ENCODE measurements at places on chromosomes 2 and 18.
A peak's percentile ranks its signal among the peaks of the same experiment; 100 is the strongest.

DNA sequence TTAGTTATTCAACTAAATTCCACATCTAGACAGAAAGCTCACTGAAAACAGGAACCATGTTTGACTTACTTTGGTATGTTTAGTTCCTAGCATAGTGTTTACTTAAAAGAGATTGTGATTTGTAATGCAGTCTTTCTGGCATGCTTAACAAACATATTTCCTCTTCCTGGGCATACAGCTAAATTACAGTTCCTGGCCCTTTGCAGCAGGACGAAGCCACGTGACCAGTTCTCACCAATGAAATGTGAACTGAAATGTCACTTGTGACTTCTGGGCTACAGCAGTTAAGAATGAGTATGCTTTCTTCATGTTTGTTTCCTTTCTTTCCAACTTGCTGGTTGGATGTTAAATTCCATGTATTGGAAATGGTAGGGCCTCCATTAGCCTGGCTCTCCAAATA is 330.5 kb downstream of the FIGN start:
- DNase-seq, result no peak

GRCh38 chr2:20235655-20236305 is 10.8 kb upstream of the SDC1 start:
- no peak for DNase-seq

DNA sequence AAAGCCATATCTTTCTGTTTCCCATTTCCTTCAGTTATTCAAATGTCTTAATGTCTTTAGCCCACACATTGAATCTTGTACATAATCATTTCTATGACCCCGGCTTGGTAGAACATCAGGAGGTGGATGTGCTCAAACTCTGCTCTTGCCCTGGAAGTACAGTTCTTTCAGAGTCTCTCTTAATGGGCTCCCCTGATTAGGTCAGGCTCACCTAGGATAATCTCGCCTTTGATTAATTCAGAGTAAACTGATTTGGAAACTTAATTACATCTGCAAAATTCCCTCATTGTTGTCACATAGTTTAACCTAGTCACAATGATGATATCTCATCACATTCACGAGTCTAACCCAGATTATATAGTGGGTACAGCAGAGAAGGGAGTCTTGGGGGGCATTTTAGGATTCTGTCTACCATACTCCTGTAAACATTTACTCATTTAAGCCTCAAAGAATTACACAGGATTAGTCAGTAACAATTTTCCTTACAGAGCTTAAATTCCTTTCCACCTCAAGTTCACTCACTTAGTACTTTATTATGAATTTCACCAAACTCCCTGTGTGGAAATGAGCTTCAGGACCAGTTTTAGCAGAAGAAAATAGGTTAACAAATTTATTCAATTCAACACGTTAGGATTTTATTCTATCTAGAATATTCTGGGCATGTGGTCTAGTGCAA is 135.5 kb downstream of the FHOD3 start:
- DNase-seq, result no peak

GRCh38 chr18:52342456-52342855 is 2.5 kb downstream of the DCC start:
- DNase-seq, result no peak

- DNase-seq, result no peak
These were observed 508.2 kb downstream of the TNS1 start for GRCh38 chr2:217494557-217494956.

- DNase-seq, result no peak
These were observed 214.7 kb downstream of the KCNH7 start for GRCh38 chr2:162623888-162624287.

GRCh38 chr2:120637847-120638246 is 97.8 kb upstream of the GLI2 start:
- DNase-seq, result no peak

- no peak for DNase-seq
These were observed 130.5 kb downstream of the PXDN start for GRCh38 chr2:1613731-1614354.

DNA sequence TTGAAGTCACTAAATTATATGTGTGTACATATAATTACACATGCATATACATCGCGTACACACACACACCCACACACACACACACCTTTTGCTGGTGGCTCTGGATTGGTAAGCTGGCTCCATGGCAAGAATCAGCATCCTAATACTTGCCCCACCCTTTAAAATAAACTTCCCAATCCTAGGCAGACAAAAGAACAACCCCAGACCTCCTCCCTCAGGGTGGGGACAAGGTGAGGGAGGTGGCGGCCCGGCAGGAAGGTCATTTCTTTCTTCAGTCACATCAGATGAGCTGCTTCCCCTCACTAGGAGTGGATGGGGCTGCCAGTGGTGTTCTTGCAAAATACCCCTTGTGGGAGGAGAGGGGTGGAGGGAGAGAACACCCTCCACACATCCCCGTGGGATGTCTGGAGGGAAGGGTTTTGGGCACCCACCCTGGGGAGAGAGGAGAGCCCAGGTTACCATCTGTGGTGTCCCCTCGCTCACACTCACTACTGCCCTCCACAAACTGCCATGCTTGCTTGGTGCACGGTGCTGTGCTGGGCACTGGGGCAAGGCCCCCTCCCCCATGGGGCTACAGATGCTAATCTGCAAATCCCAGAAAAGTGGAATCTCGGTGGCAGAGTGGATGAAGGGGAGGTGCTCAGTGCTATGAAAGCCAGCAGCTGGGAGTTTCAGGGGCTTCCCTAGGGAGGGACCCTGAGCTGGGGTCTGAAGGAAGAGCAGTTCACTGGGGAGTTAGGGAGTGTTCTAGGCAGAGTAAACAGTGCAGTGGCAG is 64.0 kb downstream of the ODC1 start:
- DNase-seq, result no peak

- DNase-seq, result no peak
These were observed 62.2 kb downstream of the HAUS1 start for GRCh38 chr18:46166261-46166970.

- no peak for DNase-seq
These were observed 19.3 kb downstream of the GALM start for GRCh38 chr2:38685116-38685735.

DNA sequence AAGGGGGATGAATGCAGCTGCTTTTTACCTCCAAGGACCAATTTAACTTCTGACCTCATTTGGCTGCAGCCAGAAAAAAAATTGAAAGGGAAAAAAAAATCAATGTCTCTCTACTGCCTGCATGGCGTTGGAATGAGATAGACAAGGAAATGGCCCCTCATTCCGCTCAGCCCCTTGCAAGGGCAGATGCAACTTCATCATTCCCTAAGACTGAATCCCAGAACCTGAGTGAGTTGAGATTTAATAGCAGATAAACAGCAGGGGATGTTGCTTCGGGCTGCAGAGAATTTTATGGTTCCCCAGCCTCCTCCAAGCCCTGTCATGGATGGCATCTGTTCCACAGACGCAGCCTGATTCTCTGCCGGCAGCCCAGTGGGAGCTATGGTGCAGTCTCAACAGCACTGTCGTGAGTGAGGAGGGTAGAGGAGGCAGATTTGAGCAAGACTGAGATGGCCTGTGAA is 49.0 kb downstream of the CAPN13 start:
- DNase-seq, result no peak

DNA sequence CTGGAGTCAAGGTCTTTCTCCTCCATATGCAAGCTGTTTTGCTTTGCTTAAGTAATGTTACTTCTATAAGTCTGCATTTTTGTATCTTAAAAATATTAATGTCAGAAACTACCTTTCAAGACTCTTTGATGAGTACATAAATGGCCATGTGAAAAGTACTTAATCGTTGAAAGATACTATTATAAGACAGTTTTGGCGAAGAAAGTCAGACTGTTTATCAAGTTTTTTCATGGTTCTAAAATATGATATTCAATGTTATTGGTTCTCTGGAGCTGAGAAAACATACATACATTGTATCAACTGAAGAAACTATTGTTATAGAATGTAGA is 25.1 kb downstream of the FBXO48 start:
- DNase-seq, result no peak

DNA sequence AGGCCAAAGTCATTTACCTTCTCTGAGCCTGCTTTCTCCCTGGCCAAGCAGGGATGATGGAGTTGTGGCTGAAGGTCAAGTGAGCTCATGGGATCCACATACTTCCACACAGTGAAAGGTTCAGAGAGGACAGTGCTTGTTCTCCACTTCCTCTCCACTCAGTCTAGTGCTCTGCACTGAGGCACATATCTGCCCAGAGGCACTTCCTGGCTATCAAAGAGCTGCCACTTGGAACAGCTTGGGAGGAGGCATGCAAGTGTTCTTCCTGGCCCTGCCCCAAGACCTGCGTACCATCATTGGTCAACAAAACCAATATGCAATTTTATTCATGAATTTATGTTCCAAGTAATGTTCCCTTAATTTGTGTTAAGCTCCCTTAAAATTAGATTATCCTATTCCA is 71.9 kb downstream of the RNF152 start:
- no peak for DNase-seq

- DNase-seq, result no peak
These were observed 98.5 kb upstream of the KCTD1 start for GRCh38 chr18:26646901-26647300.

GRCh38 chr2:33839791-33840190 is 240.7 kb upstream of the FAM98A start:
- DNase-seq, result no peak

DNA sequence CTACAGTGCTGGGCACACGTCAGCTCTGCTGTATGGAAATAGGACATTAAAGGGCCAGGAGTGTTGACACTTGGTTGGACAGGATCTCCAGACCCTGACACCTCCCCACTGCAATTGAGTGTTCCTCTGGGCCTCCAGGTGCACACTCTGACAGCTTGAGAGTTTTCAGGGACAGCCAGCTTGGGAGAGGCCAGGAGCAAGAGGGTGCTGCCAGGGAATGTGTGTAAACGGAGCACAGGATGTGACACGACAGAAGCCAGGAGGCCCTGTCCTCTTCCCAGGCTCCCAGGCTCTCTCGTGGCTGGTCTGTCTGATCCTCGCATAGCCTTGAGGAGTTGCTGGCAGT is 318.1 kb upstream of the HS6ST1 start:
- no peak for DNase-seq

GRCh38 chr2:214079032-214079431 is 331.8 kb upstream of the VWC2L start:
- no peak for DNase-seq

DNA sequence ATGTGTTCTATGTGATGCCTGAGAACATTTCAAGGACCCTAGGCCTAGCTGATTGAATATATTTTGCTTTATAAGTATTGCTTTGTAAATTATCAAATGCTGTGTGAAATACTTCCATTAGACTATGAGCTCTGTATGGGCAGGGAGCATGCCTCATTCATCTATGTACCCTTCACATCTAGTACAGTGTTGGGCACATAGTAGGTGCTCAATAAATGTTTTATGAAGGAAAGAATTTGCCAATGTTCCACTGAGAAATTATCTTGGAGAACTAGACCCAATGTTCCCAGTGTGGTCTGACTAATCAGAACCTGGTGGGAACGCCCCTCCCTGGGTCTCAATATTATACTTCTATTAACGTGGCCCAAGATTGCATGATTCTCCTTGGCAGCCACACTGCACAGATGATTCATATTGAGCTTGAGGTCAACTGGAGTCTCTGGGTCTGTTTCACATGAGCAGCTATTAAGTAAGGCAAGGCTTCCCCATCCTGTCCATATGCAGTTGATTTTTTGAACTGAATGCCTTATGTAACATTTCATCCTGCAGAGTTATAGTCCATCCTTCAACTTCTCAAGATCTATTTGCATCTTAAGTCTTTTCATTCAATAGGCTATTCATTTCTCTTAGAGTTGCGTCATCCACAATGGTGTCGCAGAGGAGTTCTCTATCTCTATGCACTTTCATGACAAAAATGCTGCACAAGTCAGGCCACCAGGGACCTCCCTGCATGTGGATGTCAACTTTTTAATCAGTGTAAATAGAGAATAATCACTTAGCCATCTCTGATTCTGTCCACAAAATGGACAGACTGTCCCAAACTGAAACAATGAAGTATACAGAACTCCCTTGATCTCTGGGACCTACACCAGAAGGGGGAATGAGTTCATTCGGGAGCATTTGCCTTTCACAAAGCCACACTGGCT is 257.6 kb downstream of the CYP26B1 start:
- DNase-seq, result no peak

- DNase-seq, result peak; percentile 48
These were observed 38.5 kb downstream of the LPIN1 start for GRCh38 chr2:11784747-11785610.

- DNase-seq, result no peak
These were observed 126.4 kb downstream of the MAIP1 start for GRCh38 chr2:200081811-200082210.

DNA sequence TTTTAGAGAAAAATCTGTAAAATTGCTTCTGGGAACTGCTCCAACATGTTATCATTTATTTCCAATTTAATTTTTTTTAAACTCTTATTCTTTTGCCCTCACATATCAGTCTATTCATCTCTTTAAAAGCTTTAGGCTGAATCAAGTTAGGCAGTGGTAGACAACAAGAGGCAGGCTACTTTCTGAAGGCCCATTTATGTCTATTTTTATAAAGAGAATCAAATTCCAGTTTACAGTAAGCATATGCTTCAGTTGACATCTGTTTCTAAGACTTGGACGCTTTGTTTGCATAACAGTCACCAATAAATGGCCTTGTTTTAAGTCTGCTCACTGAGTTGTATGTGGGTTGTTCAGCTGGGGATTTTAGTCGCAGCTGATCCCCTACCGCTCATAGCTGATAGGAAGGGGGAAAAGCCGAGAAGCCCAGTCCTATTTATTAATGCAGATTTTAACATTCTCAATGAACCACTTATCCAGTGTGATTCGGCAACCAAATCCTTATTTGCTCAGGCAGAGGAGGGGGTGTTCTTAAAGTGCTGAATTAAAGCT is 260.4 kb upstream of the SIX3 start:
- no peak for DNase-seq

DNA sequence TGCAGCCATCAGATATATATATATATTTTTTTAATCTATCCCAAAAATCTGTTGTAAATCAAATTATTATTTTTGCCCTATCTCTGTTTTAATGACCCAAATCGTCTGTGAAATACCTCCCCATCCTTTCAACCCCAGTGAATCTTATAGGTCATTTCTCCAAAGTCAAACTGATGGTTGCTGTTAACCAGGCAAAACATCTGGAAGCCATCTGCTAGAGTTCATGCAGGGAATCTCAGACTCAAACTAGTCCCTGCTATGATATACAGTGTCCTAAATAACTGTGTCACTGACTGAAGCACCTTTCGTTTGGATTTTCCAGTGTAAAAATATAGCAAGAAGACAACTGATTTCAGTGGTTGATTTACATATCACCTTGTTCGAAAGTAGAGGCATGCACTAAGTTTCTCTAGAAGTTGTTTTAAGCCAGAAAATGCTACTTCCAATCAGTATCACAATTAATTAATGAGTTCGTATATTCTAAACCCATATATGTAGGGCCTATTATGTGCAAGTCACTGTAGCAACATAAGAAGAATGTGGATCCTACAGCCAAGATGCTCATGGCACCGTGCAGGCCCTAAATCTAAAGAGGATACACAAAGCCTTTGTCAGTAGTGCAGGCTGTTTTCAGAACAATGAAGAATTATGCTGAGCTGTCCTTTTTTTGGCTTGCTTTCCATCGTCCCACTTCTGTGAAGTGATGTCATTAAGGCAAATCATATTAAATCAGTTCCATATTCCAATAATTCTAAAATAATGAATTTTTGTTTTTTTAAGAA is 566.0 kb downstream of the STK39 start:
- no peak for DNase-seq

- DNase-seq, result no peak
These were observed 12.4 kb downstream of the CCBE1 start for GRCh38 chr18:59684777-59685176.

Measured in activated naive CD8-positive, alpha-beta T cell treated with anti-CD3 and anti-CD28 coated beads for 36 hours (primary cell).